ENCODE measurements at places on chromosomes 6 and 20.
A peak's percentile ranks its signal among the peaks of the same experiment; 100 is the strongest.

DNA sequence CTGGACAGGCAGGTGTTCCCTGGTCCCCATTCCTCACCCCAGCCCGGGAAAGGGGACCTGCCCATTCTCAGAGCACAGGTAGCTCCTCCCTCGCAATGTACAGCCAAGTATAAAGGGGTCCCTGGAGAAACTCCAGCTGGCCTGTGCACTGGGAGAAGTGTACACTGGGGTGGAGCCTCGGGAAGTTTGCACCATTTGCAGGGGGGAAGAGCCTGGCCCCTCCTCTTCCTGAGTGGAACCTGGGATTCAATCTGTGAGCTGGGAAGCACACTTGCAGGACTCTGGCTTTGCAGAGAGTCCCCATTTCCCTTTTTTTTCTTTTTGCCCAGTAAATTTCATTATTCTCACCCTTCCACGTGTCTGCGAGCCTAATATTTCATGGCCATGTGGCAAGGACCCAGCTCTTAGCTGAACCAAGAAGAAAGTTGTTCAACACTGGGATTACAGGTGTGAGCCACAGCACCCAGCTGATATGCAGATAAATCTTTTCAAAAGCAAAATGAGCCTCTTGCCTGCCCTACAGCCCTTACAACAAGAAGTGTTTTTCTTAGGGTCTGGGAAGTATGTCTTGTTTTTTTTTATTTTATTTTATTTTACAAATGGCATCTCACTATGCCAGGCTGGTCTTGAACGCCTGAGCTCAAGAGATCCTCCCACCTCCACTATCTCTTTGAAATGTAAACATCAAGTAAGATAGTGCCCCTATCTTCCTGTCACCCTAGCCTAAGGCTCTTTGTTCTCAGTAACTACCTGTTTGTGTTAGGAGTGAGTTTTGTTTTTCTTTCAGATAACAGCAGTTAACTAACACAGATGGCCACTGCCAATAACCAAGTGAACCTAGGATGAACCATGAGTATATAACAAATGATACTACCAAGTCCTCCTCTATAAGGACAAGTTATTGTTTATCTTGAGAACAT lies 9.3 kb upstream of the RNGTT start:
- DNase-seq = no peak

GRCh38 chr20:50746138-50746940 lies 15.0 kb downstream of the PARD6B start:
- DNase-seq = no peak

DNA sequence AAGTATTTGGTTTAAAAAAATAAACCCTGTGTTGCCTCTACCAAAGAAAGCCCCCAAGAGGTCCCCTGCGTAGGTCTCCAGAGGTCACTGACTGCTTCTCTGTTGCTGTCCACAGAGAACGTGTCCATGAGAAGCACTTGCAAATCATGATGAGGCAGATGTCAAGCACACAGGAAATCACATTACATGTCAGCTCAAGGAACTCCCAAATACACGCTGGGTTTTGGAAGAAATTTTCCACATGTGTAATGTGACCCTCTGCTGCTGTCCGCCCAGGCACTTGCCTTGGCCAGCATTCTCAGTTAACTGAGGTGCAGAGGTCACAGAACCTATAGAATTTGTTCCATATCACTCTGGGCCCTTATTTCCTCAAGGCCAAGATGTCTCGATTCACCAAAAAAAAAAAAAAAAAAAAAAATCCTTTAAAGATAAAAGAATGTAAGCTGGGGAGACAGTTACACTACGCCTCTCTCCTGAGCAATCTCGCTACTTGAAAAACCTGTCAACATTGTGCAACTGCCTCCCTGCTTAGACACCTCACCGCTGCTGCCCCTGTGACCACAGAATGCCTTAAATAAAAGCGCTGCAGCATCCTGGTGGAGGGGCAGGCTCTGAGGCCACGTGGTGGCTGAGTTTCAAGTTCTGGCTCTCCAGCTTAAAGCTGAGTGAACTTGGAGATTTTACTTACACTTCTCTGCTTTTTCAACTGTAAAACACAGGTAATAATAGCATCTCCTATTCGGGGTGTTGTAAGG lies 42.3 kb downstream of the SLC22A23 start:
- no peak for DNase-seq

DNA sequence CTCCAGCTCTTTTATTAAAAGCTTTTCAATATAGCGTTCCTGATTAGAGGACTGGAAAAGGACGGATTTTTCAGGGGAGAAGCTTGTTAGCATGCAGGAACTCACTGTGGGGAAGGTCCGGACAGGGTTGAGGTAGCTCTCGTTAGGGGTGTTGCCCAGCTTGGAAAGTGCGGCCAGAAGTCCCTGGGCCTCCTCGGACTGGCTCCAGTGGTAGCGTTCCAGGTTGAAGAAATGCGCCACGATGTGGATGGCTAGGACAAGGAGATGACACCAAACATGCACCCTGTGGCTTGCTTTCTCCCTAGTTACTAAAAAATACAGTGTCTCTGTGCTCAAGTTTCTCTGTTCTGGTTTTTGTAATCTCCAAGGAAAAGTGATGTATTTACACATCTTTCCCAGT lies 12.5 kb downstream of the NOX3 start:
- no peak for DNase-seq

GRCh38 chr20:1108437-1108920 lies 9.9 kb upstream of the PSMF1 start:
- peak; percentile 55 for DNase-seq

DNA sequence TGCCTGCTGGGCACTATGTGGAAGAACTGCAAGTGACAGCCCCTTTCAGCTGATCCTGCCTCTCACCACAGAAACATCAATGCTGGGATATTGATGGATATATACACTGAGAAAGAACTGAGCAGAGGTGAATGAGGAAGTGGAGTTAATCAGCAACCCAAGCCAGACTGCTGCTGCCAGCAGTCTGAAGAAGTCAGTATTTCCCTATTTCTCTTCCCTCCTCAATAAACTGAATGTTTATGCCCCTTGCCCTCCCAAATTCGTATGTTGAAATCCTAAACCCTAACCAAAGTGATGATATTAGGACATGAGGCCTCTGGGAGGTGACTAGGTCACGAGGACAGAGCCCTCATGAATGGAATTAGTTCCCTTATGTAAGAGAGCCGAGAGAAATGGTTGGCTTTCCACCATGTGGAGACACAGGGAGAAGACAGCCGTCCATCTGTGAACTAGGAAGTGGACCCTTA lies 76.3 kb downstream of the CDK19 start:
- no peak for DNase-seq

DNA sequence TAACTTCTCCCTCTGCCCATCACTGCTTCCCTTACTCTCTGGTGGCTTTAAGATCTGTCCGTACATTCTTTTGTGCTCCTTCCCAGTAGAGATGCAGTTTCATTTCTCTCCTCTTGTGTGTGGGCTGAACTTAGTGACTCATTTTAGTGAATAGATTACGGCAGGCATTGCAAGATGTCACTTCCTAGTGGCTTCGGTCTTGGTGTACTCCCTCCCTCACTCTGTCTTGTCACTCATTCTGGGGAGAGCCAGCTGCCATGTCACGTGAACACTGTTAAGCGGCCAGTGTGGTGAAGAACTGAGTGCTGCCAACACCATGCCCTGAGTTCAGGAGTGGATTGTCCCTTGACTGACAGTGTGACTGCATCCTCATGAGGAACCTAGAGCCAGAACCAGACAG lies 115.9 kb downstream of the OTOR start:
- DNase-seq = no peak

DNA sequence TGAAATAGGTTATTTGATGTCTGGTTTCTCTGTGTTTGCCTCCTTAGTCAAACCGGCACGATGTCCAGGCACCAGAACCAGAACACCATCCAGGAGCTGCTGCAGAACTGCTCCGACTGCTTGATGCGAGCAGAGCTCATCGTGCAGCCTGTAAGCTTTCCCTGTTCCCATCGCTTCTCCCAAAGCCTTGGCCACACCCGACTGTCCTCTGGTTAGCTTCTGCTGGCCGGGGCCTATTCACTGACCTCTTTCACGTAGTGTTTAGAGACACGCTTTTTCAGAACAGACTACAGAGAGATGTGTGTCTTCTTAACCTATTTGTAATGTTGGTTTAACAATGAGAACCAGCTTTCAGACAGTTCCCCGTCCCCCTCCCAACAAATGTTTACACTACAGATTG lies 14.2 kb downstream of the DSP start:
- no peak for DNase-seq

DNA sequence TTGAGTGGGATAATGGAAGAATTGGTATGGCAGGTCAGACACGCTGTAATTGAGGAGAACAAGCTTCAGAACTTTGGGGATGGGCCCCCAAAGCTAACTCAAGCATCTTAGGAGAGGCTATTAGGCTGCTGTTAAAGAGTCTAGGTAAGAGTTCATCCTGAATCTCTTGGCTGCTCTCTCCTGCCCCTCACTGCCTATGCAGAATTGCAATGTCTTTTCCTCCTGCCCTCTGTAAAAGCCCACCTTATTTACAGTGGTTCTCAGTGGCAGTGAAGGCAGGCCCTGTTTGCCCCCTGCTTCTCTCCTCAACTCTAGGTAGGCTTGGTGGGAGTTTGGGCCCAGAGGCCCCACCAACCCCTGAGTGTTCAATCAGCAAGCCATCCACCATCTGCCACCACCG lies 55.0 kb downstream of the LYRM2 start:
- DNase-seq = no peak

DNA sequence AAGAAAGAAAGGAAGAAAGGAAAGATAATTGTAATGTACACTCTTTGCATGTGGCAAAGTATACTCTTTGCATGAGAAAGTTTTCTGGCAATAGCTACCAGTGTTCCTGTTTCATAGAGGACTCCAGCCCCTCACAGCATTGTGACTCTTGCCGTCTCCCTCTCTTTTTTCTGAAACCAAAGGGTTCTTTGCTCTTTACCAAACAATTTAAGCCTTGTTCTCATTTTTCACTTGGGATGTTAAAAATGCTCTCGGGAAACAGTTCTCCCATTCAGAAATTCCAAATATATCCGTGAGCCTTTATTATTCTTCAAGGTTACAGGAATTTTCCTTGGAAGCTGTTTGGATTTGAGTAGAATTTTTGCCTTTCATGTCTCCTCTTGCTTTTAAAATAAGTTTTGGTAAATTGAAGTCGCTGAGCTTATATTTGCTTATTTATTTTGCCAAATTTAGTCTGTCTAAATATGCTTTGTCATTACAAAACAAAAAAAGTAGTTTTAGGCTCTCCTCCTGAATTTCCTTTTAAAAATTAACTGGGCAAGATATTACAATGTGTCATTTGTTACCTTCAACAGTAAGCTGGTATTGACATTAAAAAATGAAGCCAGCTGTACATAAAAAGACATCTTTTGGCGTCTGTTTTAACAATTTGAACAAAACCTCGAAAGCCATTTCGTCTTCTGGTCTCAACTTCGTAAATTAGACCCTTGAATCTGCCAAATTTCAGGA lies 103.8 kb upstream of the ARMC2 start:
- no peak for DNase-seq

- no peak for DNase-seq
Observed at GRCh38 chr20:59945731-59946130, 5.5 kb downstream of the FAM217B start.

GRCh38 chr6:34970957-34971356 lies 81.9 kb downstream of the ANKS1A start:
- no peak for DNase-seq

DNA sequence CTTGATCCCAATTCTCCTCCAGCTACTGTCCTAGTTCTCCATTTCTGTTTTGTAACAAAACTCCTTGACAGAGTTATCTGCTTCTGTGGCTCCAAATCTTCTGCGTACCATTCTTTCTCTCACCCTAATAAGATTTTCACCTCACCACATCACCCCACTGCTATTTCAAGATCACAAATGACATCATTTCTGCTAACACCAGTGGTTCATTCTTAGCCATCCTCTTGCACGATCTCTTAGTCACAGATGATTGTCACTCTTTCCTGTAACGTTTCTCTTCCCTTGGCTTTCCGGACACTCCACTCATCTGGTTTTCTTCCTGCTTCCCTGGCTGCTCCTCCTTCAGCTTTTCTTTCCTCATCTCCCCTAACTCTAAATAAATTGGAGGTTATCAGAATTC lies 56.8 kb upstream of the FABP7 start:
- DNase-seq = no peak

GRCh38 chr6:131029626-131030297 lies 33.3 kb downstream of the EPB41L2 start:
- no peak for DNase-seq

DNA sequence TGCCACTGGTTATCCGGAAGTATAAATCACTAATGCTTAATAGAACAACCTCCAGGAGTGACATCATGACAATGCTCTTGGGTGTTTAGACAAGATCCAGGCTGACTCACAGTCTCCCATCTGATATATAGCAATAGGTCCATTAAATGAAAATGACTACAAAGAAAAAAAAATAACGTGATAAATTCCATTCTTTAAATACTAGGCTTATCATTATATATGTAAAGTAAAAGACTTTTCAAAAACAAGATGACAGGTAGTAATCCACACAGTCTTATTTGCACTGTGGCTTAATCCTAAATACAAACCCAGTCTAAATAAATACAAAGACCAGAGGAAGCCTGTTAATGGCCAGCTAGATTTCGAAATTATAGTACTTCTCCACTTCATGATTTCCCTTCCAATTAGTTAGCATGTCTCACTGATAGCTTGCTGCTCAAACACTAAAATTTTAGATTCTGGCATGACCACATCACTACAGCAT lies 149.1 kb upstream of the BEND3 start:
- no peak for DNase-seq

- DNase-seq = no peak
Observed at GRCh38 chr6:158069800-158070195, 88.1 kb downstream of the SYNJ2 start.

- DNase-seq = no peak
Observed at GRCh38 chr6:156925718-156926607, 148.8 kb downstream of the ARID1B start.

- DNase-seq = no peak
Observed at GRCh38 chr6:148619891-148620290, 126.9 kb upstream of the UST start.

GRCh38 chr6:4017834-4018170 lies 61.1 kb downstream of the FAM217A start:
- DNase-seq = no peak

- DNase-seq = no peak
Observed at GRCh38 chr20:9177278-9177677, 108.4 kb downstream of the PLCB4 start.

DNA sequence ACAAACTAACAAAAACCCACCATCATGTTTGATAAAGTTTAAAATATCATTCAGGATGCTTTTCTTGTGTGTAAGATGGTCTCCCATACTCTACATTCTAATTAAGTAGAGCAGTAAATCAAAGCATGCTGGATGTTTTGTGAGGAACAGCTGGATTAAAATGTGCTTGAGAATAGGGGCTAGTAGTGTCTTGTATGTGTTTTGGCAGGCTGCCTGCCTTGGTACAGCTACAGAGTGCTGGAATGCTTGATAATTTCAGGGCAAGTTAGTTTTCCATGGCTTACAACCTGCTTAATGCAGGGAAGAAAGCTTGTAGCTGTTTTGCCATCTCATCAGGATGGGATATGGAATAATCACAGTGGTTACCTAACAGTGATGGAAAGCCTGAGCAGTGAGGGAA lies 636.6 kb upstream of the MMS22L start:
- DNase-seq = no peak

- DNase-seq = no peak
Observed at GRCh38 chr6:127566119-127566518, 10.9 kb upstream of the C6orf58 start.

Measured in NCI-H345 (cell line).